ENCODE measurements at places on chromosomes 2 and 18.

DNA sequence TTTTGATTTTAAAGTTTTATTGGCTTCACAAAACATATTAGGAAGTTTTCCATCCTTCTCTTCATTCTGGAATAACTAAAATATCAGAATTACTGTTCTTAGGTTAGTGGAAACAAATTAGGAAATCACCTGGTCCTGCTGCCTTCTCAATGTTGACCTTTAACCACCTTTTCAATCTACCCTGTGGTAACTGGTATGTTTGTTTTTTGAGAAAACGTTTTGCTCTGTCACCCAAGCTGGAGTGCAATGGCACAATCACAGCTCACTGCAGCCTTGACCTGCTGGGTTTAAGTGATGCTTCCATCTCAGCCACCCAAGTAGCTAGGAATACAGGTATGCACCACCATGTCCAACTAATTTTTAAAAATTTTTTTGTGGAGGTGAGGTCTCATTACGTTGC lies 28.4 kb downstream of the ACYP2 start:
- DNase-seq, result no peak

- no peak for DNase-seq
Observed at GRCh38 chr2:138522556-138522955, 21.0 kb downstream of the SPOPL start.

- DNase-seq, result no peak
Observed at GRCh38 chr18:32373505-32373904, 97.2 kb downstream of the GAREM1 start.

DNA sequence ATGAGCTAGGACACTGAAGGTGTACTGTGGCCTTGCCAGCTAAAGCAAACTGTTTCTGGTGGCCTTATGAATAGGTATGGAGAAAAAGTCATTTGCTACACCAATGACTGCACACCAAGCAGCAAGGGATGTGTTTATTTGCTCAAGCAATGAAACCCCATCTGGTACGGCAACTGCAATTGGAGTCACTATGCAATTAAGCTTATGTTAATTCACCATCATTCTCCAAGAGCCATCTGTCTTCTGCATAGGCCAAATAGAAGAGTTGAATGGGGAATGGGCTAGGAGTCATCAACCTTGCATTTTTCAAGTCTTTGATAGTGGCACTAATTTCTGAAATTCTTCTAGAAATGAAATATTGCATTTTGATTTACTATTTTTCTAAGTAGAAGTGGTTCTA lies 372.0 kb downstream of the KCNJ3 start:
- no peak for DNase-seq
